ENCODE measurements at places on chromosomes 2 and 18.

GRCh38 chr2:71299507-71299906 lies 32.1 kb upstream of the ZNF638 start:
- no peak for DNase-seq

DNA sequence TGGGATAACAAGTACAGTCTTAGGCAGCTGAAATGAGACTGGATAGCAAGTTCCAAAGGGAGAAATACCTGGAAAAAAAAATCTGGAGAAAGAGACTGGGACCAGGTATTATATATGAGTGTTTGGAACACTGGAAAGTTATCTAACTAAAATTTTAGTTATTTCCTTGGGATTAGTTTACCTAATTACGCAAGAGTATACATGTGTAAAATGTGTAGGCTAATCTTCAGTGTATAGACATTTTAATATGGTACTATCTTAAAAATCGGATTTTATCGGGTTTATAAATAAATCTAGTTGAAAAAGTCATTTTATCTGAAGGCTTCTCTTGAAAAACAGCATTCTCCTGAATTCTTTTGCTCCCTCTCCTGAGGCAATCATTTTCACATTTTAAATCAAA lies 3.9 kb downstream of the EPB41L5 start:
- no peak for DNase-seq

- no peak for DNase-seq
Observed at GRCh38 chr2:96342085-96342484, 6.5 kb downstream of the NCAPH start.

DNA sequence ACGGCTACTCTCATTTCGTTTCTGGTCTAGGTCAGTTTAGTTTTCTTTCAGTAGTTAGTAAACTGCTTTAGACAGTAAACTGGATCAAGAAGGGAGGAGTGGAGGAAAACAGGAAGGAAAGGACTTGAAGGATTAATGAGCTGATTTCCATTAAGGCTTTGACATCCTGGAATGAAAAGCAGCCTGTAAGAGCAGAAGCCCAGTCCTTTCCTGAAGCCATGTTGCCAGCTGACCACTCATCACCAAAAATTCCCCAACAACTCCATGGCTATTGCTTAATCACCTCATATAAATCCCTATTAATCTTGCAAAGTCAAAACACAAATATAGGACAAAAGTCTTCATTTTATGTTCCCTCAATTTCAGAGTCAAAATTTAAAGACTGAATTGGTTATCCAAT lies 113.7 kb upstream of the ZFP36L2 start:
- DNase-seq: no peak

GRCh38 chr2:23404426-23404825 lies 19.4 kb downstream of the KLHL29 start:
- DNase-seq: peak; percentile 54

DNA sequence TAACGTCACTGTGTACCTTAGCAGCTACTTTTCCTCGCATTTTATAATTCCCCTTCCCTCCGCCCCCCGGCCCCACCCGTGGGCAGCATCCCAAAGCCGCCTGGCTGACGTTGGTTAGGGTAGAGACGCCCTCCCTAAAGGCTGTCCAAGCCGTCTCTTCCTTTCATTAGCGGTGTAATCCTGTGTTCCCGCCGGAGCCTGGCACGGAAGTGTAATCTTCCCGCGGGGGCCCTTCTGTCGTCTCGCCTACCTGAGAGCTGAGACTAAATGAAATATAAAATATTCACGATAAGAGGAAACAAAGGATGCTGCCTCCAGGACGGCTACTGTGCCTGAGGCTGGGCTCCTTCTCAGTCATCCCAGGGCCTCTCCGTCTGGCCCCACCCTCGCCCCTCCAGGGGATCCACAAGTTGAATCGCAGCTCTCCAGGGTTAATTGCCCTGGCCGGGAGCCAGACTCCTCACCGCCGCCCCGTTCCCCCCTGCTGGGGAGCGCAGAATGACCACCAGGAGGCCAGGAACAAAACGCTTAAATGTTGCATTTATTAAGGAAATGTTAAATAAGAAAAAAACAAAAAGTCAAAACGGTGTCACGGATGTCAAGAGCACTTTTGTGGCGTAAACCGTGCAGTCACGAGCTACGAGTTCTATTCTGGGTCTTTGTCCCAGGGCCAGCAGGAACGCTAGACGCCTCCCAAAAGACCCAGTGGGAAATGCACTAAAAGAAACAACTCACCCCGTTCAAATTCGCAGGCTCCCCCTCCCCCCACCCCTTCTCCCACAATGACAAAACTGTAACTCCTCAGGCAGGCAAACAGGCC lies 1.5 kb downstream of the RPRM start:
- peak; percentile 57 for DNase-seq

- DNase-seq: no peak
Observed at GRCh38 chr2:68604077-68604476, 39.3 kb upstream of the PROKR1 start.

- DNase-seq: no peak
Observed at GRCh38 chr2:120251078-120251477, 1.6 kb upstream of the RALB start.

DNA sequence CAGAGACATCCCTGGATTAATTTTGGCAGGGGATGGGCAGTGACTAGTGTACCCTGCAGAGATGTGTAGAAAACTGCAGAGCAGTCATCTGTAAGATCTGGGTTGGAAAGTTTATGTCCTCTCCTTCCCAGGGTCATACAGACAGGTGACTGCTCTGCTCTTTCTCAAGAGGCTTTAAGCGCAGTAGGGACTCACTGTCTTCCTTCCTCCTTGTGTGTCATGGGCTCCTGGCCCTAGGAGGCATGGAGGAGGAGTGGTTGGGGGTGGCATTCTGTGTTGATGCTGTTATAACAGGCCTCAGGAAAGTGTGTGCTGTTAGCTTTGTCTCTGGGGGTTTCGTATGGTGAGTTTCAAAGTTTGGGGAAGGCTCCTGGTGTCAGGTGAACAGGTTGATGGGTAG lies 130.5 kb upstream of the MGAT5 start:
- DNase-seq: no peak
